ENCODE measurements at places on chromosomes 7 and 10.

GRCh38 chr10:114686013-114686412 is 27.9 kb upstream of the ABLIM1 start:
- DNase-seq = no peak

- no peak for DNase-seq
Measured at GRCh38 chr10:15661574-15661973, 58.1 kb downstream of the ITGA8 start.

DNA sequence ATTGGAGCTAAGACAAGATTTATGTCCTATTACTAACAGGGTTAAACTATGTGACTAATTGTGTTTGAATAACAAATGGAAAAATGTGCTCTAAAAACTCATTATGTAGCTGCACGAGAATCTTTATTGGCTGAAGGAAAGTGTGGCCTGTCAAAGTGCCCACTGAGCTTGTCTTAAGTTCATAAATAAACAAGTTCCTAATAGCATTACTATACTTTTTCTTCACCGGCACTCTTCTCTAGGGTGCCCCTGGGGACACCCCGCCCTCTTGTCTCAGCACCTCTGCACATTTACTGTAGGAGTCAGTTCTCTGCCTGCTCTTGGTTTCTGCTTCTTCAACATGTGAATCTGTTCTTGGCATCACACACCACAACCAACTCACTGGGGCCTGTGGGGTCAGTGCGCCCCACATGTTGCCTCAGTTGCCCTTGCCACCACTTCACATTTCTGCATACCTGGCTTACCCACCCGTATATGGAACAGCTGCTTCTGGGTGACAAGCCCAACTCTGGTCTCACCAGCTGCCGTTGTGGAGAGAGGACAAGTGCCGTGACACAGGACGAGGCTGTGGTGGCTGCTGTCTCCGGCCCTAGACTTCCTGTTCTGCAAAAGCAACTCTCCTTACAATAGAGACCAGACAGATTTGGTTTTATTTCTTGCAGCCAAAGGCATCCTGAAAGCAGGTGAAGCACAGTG is 96.3 kb upstream of the DDC start:
- no peak for DNase-seq

DNA sequence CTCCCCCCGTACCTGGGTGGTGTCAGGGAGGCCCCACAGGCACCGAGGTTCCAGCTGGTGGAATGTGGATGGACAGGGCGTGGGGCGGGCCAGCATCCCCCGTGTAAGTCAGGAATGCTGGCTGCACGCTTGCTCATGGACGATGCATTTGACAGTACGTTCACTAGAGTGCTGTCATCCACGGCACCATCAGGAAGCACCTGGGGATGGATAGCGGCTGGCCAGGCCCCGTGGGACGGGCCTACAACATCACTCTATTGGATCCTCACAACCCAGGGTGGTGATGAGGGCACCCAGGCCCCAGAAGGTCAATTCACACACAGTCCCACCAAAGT is 63.6 kb downstream of the INSIG1 start:
- no peak for DNase-seq

- no peak for DNase-seq
Measured at GRCh38 chr10:127216274-127216673, 19.9 kb upstream of the INSYN2A start.

DNA sequence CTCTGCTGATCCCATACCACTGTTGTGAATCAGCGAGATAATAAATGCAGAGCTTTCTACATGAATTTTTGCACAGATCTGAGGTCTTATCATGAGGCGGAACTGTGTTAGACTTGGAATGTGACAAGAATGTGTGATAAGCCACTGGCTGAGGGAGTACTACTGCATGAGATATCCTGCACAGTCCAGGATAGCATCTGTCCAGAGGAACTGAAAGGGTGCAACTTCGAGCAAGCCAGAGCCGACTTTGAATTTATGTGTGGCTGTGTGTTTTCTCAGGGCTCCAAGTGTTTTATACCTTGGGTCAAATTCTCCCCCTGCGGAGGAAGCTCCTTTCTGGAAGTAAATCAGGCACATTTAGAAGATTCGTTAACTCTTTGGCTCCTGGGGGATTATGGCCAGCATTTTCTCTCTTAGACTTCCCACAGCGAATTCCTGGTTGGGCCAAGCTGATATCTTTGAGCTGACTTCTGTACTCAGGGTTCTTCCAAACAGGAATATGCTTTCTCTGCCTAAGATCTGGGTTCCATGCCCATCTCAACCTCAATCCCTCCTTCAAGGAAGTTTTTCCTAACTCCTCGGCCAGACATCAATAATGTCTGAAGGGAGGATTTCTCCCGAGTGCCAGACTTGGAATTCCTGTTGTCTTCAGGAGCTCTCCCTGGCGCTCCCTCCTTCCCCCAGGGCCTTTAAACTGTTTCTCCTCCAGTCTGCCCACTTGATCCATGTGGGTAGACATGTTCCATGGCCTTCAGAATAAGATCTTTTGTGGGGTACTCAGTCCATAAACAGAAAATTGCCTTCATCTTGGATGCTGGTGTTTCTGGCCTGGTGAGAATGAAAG is 2.5 kb upstream of the MEST start:
- no peak for DNase-seq

DNA sequence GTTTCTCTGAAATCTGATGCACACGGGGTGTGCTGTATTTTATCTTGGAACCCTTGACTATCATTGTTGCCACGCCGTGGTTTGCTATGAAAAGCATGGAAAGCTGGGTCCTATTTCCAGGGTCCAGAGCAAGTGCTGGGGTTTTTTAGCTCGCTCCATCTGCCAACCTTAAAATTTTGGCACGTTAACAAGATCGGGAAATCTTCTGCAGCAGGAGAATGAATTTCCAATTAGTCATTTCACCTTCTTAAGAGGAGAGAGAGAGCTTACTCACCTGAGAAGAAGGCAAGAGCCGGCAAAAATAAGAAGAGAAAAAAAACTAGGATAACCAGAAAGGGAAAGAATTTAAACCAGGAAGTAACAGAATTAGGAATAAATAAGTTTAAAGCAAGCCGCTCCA is 223.6 kb upstream of the CELF2 start:
- DNase-seq = peak; percentile 39

DNA sequence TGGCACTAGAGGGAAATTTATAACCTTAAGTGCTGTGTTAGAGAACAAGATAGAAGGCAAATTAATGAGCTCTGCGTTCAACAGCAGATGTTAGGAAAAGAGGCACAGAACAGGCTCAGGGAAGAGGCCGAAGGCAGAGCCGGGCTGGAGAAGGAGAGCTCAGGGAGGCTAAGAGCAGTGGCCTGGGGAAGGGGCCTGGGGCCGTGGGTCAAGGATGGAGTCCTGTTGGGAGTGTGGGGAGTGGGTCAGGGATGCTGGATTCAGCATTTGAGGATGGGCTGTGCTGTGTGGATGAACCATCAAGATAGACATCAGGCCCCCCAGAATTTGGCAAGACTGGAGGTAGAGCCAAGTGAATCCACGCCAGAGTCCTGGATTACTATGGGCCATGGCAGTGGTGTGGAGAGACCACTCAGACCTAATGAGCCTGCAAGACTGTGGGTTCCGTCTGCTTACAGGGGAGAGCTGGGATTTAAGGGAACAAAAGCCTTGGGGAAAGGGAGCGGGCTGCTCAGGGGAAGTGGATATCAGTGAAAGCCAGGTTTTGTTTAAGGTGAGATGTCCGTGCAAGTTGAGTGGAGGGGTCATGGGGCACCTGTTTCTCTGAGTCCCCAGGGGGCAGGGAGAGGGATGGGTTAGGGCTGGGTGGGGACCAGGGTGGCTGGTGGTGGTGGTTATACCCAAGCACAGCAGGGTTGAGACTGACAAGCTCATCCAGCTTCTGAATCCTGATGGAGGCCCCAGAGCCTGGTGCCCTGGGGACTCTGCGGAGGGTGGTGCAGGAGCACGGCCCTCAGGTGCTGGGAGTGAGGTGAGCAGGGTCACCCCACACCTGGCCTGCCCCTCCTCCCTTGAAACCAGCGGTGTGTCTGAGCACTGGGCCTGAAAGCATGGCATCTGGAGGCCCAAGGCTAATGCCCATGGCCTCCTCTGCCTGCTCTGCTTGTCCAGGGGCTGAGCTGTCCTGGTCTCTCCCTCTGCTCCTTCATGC is 101.7 kb downstream of the BMS1 start:
- no peak for DNase-seq

DNA sequence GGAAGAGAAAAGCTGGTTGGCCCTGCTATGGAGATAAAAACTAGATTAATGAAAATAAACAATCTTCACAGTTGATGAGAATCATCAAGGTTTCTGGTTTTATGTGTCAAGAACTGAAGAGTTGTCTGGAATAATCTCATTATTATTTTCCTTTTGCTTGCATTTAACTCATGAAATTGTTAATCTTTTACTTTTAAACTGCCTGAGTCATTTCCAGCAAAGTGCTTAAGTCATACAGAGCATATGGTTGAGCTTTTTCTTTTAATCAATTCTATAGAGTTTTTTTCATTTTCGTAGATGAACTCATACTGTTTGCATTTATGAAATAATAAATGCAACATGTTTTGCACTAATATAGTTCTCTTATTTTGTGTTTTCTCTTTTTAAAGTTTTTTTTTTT is 747.9 kb downstream of the NXPH1 start:
- DNase-seq = no peak

DNA sequence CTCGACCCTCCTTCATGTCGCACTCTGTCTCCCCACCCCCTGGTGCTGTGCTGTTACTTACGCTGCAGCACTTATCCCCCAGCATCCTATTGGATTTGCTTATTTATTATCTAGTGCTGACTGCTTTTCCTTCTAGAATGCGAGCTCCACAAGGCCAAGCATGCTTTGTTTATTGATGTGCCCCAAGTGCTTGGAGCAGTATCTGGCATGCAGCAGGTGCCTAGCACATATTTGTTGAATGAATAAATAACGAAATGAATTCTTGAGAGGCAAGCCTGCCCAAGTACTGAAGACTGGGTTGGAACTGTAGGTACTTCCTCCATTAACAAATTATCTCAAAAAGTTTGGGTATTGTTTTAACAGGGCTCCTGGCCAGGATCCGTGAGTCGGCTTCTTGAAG is 24.8 kb upstream of the ZNF32 start:
- no peak for DNase-seq

DNA sequence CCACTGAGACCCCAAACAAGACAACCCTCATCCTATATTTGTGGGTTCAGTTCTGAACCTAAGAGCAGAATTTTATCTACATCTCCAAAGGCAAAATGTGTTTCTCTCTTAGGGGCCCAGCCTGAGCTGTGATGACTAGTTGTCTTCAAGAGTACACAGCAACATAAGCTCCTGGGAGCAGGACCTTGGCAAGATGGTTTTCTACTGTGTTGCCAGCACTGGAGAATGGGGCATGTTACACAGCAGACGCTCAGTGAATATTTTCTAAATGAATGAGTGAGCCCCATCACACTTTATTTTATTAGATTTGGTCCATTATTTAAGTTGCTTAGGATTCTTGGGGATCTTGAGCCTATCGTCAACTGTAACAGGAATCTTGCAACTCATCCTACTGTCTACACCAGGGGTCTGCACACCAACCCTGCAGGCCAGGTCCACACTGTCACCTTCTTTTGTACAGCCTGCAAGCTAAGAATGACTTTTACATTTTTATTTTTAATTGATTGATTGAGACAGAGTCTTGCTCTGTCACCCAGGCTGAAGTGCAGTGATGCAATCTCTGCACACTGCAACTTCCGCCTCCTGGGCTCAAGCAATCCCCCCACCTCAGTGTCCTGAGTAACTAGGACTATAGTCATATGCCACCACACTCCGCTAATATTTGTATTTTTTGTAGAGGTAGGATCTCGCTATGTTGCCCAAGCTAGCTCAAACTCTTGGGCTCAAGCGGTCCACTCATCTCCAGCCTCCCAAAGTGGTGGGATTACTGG is 347.1 kb downstream of the FGFR2 start:
- no peak for DNase-seq

DNA sequence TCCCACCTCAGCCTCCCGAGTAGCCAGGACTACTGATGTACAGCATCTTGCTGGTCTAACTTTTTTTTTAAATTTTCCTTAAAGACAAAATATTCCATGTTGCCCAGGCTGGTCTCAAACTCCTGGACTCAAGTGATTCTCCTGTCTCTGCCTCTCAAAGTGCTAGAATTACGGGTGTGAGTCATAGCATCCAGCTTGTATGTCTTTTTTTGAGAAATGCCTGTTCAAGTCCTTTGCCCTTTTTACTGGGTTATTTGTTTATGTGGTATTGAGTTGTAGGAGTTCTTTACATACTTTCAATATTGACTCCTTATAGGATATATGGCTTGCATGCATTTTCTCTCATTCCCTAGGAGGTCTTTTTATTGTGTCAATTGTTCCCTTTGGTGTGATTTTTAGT is 486.4 kb downstream of the MAGI2 start:
- no peak for DNase-seq

DNA sequence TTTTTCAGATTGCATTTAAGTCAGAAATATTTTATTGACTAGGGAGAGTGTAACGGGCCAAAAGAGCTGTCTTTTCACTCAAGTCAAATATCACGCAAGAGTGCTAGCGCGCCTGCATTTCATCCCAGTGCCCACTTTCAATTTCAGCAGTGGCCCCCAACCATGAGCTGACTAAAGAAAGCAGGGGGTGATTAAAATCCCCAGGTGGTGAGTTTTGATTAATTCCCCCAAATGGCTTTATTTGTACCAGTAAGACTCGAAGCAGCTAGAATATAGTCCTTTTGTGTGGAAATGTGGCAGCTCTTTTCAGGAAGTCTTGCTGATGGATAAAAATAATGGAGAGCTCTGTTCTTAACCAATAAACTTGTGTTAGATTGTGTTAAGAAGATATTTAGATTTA is 35.3 kb downstream of the TRUB1 start:
- DNase-seq = no peak

DNA sequence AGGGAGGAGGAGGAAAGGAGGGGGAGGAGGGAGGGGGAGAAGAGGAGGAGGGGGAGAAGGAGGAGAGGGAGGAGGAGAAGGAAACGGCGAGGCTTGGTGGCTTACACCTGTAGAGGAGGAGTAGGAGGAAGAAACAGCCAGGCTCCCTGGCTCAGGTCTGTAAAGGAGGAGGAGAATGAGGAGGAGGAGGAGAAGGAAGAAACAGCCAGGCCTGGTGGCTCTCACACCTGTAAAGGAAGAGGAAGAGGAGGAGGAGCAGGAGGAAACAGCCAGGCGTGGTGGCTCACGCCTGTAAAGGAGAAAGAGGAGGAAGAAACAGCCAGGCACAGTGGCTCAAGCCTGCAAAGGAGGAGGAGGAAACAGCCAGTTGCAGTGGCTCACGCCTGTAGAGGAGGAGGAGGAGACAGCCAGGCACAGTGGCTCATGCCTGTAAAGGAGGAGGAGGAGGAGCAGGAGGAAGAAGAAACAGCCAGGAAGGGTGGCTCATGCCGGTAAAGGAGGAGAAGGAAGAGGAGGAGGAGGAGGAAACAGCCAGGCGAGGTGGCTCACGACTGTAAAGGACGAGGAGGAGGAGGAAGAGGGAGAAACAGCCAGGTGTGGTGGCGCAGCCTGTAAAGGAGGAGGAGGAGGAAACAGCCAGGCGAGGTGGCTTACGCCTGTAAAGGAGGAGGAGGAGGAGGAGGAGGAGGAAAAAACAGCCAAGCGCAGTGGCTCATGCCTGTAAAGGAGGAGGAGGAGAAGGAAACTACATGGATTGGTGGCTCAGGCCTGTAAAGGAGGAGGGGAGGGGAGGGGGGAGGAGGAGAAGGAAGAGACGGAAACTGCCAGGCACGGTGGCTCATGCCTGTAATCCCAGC is 14.9 kb upstream of the CRCP start:
- DNase-seq = no peak

- no peak for DNase-seq
Measured at GRCh38 chr7:39621261-39621660, 2.1 kb upstream of the RALA start.

Data from NCI-H446 treated with DMSO at 0.1 percent for 48 hours (cell line).